ENCODE measurements at places on chromosomes 7 and 10. TPM values are rescaled to one million over a fixed set of nuclear protein-coding genes. Genes with fewer than 3 reads are reported as not detected.

TUBAL3 gene
- not detected for total RNA-seq

ZP3 gene
- not detected for total RNA-seq

GNAT3 gene
- not detected for total RNA-seq

STRIP2 gene
- total RNA-seq, result 11.6 TPM
